ENCODE measurements at places on chromosomes 3 and 15.

DNA sequence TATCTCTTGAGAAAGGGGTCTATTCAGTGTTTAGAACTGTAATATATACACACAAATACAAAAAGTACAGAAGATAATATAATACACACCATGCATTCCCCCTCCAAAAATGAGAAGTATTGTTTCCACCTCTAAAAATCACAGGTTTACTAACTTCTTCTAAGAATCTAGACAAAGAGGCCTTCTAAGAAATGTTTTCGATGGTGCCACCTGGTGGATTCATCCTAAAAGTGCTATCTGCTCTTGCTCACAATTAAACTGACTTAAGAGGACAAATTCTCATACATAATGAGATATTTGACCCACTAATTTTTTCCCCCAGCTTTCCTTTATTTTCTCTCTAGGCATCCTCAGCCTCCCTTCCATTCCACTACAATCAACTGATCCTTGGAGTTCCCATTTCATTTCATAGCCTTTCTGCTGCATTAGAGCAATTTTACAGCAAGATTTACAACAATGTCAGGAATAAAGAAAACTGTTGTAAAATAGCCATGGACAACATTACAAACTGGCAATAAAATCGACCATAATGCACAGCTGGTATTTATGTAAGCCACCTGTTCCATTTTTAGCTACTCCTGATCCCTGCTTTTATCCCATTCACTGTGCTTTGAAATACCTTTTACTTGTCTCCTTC lies 124.6 kb downstream of the ARRDC4 start:
- DNase-seq, result peak; percentile 14

GRCh38 chr3:105611304-105612192 lies 244.8 kb downstream of the ALCAM start:
- DNase-seq, result no peak

DNA sequence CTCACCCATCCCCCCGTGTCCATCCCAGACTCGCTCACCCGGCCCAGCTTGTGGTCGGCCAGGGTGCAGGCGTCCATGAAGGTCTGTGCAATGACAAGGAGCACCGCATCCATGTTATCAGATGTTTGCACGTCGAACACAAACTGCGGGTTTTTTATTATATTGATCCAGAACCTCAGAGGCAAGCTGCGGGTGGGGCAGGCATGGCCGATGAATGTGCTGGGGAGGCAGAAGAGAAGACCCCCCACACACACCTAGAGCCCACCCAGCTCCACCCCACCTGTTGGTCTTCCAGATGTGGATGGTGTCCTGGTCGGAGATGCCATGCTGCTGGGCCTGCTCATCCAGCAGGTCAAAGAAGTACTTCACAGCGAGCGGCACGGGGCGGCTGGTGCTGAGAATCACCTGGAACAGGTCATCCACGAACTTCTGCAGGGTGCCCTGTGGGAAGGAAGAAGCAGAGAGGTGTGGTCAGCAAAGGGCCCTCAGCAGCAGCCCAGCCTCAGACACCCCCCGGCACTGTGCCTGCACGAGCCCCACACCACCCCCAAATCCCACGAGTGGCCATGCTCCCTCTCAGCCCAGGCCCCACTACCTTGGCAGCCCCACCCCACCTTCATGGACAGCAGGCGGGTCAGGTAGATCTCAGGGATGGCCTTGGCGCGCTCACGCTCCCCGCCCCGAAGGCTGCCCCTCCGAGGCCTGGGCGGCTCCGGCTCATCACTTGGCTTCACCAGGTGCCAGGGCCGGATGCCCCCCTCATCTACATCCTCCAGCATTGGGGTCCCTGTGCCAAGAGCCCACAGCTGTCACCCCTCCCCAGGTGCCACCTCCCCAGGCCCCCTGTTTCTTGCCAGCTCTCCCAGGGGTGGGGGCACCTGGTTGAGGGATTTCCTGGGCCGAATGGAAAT lies 20.3 kb downstream of the PLXNB1 start:
- no peak for DNase-seq

DNA sequence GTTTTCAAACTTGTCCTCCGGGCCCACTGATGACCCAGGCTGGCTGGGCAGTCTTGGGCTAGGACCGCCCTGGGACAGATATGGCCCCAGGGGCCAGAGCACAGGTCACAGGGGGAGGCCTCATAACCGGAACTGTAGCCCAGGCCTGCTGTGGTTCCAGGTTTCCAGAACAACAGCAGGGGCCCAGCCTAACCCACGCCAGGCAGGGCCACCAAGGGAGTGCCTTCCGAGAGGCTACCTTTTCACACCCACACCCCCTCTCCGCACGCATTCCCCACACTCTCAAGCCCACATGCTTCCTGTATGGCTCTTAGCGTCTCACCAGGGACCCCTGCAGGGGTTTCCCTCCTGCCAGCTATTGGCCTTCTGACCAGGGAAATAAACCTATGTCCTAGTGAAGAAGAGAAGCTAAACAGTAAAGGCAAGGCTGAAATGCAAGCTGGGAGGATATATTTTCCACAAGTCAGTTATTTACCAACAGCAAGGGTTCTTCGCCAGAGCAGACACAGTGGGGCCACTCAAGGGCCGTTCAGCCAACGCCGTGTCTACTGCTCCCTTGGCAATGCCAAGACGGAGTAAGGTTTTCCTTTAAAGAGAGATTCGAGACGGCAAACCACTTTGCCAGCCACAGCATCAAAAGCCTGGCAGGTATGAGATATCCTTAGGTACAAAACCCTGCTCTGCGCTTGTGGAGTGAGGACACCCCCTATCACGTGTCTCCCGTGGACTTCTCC lies 135.1 kb downstream of the ATP10A start:
- no peak for DNase-seq

DNA sequence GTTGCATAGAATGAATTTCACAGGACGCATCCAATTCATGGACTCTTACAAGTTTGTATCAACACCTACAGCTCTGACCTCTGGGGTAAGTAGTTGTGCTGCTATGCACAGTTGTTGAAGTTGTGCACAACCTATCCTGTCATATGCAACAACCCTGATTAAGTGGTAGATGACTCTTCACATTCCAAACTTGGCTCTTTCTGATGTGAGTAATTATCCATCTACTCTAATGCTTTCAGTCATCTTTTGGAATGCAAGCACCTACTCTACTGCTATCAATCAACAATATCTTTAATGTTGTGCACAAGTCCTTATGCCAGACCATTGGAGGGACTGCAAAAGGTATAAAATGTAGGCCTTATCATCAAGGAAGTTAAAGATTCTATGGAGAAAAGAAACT lies 921.4 kb downstream of the MCTP2 start:
- no peak for DNase-seq

- no peak for DNase-seq
These were observed 19.1 kb upstream of the FSIP1 start for GRCh38 chr15:39801641-39802309.

GRCh38 chr15:96365781-96366525 lies 35.5 kb downstream of the NR2F2 start:
- no peak for DNase-seq

GRCh38 chr3:135560847-135561246 lies 404.7 kb upstream of the PPP2R3A start:
- no peak for DNase-seq

- DNase-seq, result no peak
These were observed 137.8 kb upstream of the ADAMTS9 start for GRCh38 chr3:64825404-64826120.

DNA sequence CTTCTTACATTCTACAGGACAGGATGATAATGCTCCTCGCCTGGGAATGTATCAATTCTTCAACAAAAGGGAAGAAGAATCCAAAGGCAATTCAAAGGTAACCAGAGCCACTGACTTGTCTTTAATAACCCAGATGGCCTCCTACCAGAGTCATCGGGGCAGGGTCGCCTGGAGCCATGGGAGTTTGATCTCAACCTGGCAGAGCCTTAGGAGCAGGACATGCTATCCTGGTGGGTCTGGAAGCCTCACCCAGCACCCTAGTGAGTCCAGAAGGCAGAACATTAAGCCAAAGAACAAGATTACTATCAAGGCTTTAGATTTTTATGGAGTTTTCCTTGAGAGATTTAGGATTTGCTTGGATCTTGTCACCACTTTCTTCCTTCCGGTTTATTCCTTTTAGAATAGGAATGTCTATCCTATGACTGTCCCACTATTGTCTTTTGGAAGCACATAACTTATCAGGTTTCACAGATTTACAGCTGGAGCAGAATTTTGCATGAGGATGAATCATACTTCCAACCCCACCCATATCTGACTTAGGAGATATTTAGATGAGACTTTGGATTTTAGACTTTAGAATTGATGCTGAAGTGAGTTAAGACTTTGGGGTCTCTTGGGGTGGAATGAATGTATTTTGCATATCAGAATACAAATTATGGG lies 330.3 kb upstream of the GOLIM4 start:
- no peak for DNase-seq

DNA sequence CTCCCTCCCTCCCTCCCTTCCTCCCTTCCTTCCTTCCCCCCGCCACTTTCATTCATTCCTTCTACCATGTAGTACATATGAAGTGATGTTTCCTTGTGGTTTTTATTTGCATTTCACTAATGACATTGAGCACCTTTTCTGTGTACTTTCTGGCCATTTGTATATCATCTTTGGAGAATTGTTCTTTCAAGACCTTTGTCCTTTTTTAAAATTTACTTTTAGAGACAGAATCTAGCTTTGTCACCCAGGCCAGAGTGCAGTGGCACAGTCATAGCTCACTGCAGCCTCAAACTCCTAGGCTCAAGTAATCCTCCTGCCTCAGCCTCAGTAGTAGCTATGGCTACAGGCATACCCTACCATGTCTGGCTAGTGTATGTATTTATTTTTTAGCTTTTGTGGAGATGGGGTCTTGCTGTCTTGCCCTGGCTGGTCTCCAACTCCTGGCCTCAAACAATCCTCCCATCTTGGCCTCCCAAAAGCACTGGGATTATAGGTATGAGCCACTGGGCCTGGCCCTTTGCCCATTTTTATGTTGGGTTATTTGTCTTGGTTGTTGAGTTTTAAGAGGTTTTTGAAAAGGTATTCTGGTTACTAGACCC lies 42.0 kb upstream of the CTDSPL2 start:
- DNase-seq, result no peak

DNA sequence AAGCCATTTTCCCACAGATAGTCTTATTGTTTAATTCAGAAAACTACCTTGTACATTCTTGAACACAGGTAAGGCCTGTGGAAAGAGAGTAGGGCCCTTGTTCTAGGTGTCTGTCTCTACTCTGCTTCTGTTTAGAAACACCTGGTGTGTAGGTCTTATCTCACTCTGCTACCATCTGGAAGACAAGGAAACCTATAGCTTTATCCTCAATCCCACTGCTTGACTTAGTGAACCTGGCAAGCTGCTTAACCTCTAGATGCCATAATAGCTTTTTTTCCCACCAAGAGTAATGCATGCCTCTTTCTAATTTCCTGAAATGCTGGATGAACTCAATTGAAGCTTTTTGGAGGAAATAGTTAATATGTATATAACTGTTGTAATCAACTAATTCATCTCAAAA lies 82.6 kb upstream of the RAP2B start:
- no peak for DNase-seq

GRCh38 chr15:98957655-98958054 lies 49.9 kb downstream of the PGPEP1L start:
- DNase-seq, result no peak

GRCh38 chr15:92870010-92870591 lies 30.0 kb upstream of the CHD2 start:
- DNase-seq, result no peak

DNA sequence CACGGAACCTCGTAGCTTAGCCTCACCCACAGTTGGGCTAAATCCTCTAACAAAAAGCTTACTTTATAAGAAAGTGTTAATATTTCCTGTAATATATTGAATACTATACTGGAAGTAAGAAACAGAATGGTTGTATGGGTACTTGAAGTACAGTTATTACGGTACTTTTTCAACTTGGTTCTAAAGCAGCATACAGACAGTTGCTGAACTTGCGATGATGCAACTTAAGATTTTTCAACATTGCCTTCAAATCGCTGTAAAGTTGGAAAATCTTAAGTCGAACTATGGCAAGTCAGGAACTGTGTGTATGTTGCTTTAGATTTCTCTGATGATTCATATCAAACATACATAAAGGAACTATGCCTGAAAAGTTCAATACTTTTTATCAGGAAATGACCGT lies 204.4 kb upstream of the C2CD4B start:
- no peak for DNase-seq
